Spinal cord (tissue), 10 donors: ENCODE measurements at places on chromosomes 5 and 9. TPM values are rescaled to one million over a fixed set of nuclear protein-coding genes. Genes with fewer than 3 reads are reported as not detected.

DNA sequence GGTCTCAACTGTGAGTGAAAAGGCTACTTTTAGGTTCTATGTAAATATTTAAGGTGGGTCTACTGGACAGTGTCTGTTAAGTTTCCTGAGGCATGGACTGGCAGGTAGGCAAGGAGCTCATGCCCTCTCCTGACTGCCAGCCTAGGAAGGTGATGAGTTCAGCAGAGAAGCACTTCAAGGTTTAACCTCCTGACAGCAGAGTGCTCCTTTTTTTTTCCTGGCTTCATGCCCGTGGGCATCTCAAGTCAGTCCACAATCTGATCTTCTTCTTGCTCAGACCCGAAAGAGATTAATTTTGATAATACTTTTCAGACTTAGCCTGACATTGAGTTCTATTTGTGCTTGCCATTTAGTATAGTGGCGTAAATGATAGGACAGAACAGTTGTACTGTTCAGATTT, 241.9 kb upstream of the NREP start:
- no peak for DNase-seq

DNA sequence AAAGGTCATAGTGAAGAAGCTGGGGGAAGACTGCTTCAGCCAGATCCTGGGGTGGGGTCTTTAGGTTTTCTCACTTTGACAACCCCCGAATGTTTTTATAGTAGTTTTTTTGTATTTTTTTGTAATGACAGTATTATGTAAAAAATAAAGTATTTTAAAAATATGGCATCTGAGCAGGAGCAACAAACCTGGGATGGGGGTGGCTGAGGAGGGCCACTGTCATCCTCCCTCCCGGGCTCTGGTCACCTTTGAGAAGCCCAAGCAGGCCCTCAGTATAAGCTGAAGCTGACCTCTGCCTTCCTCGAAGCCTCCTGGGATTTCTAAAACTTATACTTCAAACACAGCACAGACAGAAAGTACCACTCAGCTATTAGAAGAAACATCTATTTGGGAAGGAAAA, 8.7 kb downstream of the DNAJB5 start:
- DNase-seq, result no peak

- peak; percentile 61 for DNase-seq
Measured at GRCh38 chr5:18393565-18394442, 759.5 kb downstream of the TAF11L14 start.

DNA sequence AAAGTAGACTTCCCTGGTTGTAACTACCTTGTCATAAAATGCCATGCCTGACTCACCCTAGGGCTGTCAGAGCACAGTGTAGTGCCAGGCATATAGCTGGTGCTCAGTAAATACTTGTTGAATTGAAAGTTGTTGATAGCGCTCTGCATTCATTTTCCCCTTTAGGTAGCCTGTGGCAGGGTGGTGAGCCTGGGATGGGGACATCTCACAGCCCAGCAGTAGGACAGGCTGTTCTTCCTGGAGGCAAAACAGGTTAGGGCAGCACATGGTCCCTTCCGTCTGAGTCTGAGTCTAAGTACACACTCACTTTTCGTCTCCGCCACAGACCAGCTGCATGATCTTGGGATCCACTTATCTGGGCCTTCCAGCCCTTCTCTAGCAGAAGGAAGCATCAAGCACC, 401.9 kb downstream of the ZSWIM6 start:
- DNase-seq, result no peak

- no peak for DNase-seq
Measured at GRCh38 chr5:52867809-52868208, 80.1 kb downstream of the ITGA1 start.

DNA sequence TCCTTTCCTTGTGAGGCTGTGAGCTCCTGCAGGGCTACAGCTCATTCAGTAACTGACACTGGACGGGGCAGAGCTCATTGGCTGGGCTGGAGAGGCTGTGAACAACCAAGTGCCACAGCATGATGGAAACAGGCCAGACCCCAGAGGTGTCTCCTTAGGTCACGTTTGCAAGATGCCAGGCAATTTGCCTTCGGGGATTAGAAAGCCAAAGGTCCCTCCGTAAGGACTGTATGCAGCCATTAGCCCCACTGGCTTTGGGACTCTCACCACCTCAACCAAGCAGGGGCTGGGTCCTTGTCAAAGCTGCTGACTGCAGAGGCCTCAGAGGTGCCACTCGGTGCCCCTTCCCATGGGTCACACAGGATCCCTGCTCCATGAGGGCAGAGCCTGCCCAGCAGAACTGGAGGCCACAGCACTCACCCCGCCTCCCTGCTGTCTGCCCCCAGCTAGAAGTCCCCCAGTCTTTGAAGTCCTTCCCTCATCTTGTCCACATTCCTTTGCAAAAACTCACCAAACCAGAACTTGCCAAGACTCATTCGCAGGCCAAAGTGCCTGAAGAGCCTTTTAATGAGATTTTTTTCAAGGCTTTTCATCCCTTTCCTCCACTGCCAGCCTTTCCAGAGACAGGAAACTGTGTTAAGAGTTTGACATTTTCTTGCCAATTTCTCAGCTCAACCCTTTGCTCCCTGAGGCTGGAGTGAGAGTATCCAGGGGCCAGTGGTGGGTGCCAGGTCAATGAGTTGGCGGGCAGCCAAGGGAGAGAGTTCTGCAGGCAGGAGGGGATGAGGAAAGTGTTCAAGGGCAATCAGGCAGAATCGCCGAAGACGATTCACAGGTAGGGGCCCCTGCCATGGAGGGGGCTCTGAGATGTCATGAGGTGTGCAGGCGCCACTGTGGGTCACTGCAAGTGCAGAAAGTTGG, 39.7 kb upstream of the SLC25A51 start:
- no peak for DNase-seq

GRCh38 chr9:99221266-99221620, 499 bp downstream of the ALG2 start:
- DNase-seq, result no peak

DNA sequence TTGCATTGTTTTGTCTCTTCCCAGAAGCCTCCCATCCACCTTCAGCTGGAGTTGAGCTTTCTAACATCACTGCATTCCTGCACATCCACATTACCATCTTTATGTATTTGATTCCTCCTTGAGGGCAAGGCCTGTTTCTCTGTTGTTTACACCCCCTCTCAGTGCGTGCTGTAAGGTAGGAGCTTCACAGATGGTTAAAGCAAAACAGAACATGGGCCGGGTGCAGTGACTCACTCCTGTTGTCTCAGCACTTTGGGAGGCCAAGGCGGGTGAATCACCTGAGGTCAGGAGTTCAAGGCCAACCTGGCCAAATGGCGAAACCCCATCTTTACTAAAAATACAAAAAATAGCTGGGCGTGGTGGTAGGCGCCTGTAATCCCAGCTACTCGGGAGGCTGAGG, 110.9 kb downstream of the KCNIP1 start:
- DNase-seq, result no peak

- DNase-seq, result no peak
Measured at GRCh38 chr9:109852556-109852955, 72.6 kb downstream of the PALM2AKAP2 start.

- DNase-seq, result no peak
Measured at GRCh38 chr9:134178768-134179551, 14.6 kb upstream of the RNU6ATAC start.

GRCh38 chr5:120258123-120258522, 206.0 kb upstream of the PRR16 start:
- no peak for DNase-seq

DNA sequence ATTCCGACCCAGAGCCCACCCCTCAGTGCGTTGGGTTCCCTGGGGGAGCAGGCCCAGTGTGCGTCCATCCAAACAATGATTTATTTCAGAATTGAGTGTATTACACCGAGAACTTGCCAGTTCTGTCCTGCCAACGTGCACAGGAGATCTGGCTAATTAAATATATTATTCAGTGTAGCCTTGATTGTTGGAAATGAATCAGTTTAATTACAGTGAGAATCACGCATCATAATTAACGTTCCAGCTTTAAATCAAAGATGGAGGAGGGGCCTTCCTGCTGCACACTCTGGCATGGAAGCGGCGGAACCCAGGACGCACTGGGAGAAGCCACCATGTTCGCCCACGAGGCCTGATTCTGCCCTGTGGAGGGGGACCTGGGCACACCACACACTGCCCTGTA, 30.7 kb upstream of the TMEM250 start:
- DNase-seq, result peak; percentile 55

GRCh38 chr5:39148983-39149534, 70.3 kb downstream of the FYB1 start:
- DNase-seq, result no peak

GRCh38 chr5:143186623-143187022, 216.9 kb downstream of the NR3C1 start:
- no peak for DNase-seq

- DNase-seq, result no peak
Measured at GRCh38 chr5:149546974-149547373, 4.3 kb downstream of the CSNK1A1 start.

DNA sequence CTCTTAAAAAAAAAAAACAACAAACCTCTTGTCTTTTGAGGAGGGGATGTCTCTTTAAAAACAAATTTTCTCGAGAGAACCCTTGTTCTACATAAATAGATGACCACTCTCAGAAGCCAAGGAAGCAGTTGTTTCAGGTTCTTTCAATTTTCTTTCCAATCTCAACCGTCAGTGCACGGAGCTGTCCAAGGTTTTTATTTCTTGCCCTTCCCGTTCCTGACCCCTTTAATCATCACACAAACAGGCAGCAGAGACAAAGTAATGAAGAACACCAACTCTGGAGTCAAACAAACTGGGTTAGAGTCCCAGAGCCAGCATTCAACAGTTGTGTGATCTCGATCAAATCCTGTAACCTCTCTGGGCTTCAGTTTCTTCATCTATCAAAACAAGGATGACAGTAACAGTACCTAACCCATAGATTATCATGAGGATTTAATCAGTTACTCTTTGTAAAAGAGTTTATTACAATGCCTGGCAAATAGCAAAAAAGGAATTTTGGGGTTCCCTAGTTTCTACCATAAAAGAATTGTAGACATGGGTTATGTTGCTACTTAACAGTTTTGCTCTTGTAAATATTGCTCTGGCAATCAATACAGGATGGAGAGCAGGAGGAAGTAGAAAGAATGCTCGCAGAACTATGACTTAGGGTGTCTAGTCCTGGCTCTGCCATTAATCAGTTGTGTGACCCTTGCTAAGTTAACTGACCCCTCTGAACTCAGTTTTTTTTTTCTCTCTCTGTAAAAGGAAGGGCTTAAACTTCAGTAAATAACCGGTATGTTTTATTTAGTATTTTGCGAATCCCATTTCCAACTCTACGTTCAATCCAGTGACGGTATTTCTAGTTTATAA, 1.0 kb upstream of the NIM1K start:
- DNase-seq, result no peak

GRCh38 chr5:58380655-58381054, 79.2 kb downstream of the PLK2 start:
- no peak for DNase-seq

DNA sequence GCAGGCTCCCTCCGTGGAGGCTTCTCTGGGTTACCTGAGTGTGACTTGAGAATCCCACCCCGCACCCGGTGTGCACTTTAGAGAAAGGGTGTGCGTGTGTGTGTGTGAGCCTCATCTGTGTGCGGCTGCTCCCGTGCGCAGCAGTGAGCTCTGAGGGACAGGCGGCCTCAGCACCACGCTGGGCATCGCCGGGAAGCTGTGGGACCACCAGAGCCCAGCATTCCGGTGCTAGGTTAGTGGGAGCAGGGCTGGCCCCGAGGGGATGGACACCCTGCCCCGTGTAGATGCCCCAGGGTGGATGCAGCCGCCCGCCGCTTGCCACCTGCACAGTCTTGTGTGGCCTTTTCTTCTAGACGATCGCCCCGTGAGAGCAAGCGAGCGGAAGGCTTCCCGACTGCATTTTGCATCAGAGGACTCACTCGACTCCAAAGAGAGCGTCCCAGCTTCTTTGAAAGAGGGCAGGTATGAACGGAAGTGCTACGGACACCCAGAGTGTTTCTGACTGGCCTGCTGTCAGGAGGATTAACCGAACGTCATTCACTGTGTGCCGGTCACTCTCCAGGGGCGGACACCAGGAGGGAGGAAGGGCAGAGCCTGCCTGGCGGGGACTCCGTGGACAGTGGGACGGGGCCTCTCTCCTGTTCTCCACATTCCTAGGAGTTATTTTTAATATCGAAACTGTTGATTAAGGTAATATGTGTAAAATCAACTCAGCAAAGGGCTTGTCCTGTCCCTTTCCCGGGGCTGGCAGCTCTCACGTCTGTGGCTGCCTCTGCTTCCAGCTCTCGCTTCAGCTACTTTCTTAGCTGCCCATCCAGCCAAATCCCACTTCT, 12.2 kb downstream of the CEP72 start:
- DNase-seq, result no peak

PAX5 gene
- total RNA-seq, result 0.89 TPM

PCDHGA3 gene
- total RNA-seq, result 9.2 TPM

GNAQ gene
- total RNA-seq, result 53.2 TPM

NACC2 gene
- 23.3 TPM for total RNA-seq

TOR1B gene
- total RNA-seq, result 30.9 TPM

THBS4 gene
- total RNA-seq, result 20.3 TPM

OXCT1 gene
- total RNA-seq, result 103 TPM

TRIM23 gene
- 79.5 TPM for total RNA-seq

ARHGEF28 gene
- 25.7 TPM for total RNA-seq

DNAJC21 gene
- 32.0 TPM for total RNA-seq
